ENCODE measurements at places on chromosomes 16 and 17.

- DNase-seq: no peak
Measured at GRCh38 chr16:79929260-79929965, 328.9 kb upstream of the MAF start.

DNA sequence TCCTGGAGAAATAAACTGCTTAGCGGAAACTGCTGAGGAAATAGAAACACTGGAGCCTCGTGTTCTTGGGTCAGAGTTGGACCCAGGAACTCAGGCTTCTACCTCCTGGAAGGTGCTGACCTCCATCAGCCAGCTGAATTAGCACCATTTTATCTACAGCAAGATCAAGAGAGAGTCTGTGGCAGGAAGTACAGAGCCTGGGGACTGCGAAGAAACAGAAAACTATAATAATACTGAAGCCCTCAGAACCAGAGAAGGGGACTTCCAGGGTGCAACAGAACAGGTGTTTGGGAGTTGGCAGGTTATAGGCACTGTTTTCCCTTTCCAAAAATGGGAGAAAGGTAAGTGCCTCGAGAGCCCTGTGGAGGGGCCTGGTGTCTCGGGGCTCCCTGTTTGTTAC, 379.7 kb downstream of the CA10 start:
- no peak for DNase-seq

DNA sequence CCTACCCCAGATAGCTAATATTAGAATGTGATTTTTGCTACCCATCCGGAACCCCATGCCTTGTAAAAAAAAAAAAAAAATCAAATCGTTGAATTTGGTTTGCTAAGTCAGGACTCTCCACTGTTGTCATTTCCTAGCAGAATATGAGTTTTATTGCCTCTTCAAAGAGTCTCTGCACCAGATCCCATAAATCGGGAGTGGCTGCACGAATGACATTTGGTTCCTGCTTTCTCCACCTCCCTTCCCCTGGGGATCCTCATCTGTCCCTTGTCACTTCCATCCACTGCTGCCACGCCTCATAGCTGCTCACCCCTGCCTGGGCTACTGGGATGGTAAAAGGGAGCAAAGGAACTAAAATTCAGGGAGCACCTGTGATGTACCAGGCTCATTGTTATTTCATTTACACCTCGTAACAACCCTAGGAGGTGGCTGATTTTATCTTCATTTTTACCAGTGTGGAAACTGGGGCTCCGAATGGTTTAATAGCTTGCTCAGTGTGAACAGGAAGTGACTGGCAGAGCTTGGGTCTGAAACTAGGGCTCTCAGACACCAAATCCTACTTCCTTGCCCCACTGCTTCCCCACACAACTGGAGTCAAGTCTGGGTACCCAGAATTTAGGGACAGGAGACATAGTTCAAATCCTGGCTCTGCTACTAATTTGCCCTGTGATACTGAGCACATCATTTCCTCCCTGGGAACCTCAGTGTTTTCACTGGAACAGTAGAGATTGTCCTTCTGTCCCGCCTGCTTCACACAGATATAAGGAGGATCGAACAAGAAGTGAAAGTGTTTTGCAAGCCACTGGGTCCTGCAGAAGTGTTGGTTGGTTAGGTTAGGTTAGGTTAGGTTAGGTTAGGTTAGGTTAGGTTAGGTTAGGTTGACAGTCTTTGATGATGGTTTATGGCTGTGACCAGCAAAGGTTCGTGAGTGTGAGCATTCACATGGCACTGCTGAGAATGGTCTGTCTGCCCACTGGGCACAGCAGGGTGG, 585 bp upstream of the KRT36 start:
- no peak for DNase-seq

DNA sequence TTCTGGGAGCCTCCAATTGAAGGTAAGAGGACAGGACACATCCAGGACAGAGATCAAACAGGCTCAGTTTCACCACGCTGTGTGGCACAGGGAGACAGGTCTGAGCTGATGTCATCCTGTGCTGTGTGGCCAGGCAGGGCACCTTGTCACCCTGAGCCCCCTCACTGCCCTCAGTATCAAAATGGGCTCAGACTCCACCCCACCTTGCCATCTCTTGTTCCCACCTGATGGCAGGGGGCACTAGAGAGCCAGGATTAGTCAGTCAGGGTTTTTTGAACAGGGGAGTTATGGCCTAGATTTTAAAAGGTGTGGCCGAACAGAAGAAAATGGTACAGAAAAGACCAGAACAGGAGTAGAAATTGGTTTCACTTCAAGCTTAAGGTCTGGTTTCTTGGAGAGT, 2.6 kb downstream of the KAT2A start:
- no peak for DNase-seq

- DNase-seq: peak; percentile 84
Measured at GRCh38 chr17:76271669-76272540, 6.8 kb downstream of the UBALD2 start.

Measured in stimulated activated CD8-positive, alpha-beta memory T cell treated with anti-CD3 and anti-CD28 coated beads, Interleukin-7, amount 100 ng/mL, for 4 hours (primary cell).